Suppressor macrophage treated with lipopolysaccharide for 1 hour (primary cell): ENCODE measurements at places on chromosomes 7 and 10.
A peak's percentile ranks its signal among the peaks of the same experiment; 100 is the strongest.

GRCh38 chr10:97707134-97707861 is 6.2 kb upstream of the MARVELD1 start:
- DNase-seq, result no peak

DNA sequence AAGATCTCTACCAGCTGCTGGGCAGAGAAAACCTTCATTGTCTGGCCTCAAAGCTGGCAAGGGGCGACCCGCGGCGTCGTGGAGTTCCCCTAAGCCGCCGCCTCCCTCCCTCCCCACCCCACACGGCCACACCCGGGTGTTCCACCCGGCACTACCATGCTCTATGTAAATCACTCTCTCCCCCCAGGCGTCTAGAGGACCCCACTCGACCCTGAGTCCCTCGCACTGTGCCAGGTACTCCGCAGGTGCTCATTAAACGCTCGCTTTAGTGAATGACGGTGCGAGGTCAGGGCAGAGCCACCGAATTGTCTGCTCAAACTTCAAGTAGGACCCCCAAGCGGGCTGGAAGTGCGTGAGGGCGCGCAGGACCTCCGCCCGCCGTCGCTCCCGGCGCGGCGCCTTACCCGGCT is 628 bp downstream of the PARP12 start:
- peak; percentile 77 for DNase-seq

DNA sequence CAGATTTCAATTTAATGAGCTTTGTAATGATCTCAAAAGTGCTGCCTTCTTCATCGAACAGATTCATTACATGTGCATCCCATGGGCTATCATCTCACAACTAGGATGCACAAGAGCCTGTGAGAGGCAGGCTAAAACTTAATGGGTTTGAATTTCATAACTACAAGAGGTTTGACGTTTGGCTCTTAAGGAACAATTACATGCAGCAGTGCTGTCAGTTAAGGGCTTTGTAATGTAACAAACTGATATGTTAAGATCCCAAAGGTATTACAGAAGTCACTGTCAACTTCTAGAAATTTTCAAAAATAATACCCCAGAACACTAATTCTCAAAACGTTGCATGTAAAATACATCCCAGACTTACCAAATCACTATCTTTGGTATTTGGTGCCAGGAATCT is 33.2 kb downstream of the KIF20B start:
- DNase-seq, result no peak

DNA sequence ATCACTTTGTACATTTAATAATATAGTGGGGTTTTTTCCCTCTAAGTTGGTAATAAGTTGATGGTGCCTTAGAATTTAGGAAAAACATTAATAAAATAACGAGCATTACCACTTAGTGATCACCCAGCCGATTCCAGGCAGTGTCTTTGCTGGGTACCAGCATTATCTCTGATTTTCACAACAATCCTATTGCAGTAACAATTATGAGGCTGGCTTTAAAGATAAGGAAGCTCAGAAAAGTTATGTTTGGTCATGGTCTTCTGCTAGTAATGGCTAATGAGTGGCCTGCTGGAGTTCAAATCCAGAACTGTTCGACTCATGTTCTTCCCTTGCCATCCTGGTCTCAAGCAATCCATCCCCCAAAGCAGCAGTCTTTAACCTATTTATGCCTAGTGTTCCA is 127.9 kb downstream of the CNNM2 start:
- DNase-seq, result no peak

- DNase-seq, result peak; percentile 8
Observed at GRCh38 chr10:111835574-111835973, 348.0 kb downstream of the GPAM start.

GRCh38 chr10:29304995-29305335 is 16.1 kb downstream of the LYZL1 start:
- DNase-seq, result no peak

DNA sequence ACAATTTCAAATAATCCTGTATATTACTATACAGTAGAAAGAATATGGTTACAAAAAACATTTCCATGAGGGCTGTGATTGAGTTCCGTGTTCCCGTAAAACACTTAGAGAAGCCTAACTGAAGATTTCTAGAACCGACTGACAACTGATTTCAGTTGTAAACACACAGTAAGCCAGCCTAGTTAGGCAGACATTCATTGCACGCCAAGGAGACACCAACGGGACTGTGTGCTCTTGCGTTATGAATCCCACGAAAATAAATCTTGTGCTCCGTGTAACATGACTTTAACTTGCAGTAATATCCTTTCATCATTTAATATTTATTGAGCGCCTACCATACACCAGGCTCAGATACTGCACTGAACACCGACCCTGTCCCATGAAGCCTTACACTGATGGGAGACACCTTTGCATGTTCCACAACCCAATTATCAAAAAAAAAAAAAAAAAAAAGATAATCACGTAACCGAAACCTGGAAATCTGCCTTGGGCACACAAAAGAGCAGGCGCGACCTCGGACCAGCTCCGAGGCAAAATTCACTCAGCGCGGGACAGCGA is 420 bp upstream of the KLHL7 start:
- no peak for DNase-seq

GRCh38 chr7:120272261-120272660 is 714 bp upstream of the KCND2 start:
- peak; percentile 36 for DNase-seq

DNA sequence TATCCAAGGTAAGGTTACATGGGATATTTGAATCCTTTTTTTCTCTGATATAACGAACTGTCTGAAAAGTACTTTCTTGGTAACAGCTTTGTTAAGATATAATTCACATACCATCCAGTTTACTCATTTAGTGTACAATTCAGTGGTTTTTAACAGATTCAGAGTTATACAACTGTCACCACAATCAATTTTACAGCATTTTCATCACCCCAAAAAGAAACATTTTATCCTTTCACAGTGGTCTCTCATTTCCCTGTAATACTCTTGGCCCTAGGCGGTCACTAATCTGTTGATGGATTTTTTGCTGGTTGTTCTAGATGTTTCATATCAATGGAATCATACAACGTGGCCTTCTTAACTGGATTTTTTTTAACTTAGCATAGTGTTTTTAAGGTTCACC is 91.6 kb downstream of the GLCCI1 start:
- no peak for DNase-seq

DNA sequence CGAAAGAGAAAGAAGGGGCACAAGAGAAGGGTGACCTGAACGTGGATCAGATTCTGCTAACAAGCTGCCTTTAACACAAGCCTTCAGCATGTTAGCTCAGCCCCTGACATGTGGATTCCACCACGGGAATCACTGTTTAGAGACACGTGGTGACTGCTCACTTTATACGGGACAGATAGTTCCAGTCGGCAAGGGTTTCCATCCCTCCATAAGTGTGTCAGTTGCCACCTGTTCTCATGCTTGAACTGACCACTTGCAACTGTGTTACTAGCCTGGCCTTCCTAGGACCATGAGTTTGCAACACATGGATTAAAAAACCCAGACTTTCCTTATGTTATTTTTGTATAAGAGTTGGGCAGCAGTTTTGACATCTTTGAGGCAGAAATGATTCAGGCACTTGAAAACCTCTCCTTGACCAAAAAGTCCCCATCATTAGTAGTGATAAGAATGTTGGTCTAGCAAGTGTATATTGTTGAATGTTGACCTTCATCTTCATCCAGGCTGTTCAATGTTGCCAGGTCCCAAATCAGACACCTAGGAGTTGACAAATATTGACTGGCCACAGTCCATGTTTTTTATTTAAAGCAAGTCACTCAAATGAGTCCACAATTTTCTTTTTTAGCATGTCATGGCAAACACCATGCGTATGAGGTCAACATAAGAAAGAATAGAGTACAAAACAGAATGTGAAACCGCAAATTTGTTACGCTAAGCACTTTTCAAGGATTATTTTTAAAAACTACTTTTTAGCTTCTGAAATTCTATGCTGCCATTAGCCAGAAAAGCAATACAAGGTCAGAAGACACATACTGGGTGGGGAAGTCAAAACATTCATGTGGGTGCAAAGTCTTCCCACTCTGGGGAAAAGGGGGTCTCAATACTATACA is 101.6 kb downstream of the ABLIM1 start:
- no peak for DNase-seq

- no peak for DNase-seq
Observed at GRCh38 chr10:86823565-86823964, 67.1 kb downstream of the BMPR1A start.

GRCh38 chr10:24706479-24707118 is 17.1 kb downstream of the ARHGAP21 start:
- peak; percentile 75 for DNase-seq
